ENCODE measurements at places on chromosomes 2 and 18.

DNA sequence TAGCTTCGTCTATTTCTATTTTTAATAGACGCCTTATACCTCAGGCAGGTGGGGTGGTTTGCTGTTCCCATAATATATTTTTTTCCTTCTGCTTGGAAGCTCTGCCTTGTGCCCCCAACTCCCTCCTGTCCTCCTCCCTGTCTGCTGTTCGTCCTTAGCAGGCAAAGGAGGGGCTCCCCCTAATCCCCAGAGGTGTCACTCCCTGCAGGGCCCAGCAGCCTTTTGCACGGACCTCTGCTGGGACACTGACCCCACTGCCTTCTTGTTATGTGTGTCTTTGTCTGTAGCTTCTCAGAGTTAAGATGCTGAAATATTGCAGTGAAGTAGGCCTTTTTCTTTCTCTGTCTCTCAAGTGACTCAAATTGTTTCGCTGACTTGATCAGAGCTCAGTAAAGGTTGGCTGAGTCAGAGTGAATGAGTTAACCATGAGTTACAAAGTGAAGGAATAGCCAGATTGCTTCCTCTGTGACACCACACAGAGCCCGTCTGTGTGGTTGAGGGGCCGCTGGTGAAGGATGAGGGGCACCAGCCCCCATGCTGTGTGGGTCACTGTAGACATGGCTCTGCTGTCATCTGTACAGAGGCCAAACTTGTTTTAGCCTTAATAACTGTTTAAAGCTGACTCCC is 47.7 kb downstream of the PRKCE start:
- no peak for DNase-seq

- no peak for DNase-seq
Measured at GRCh38 chr2:95032868-95033603, 7.5 kb downstream of the MAL start.

DNA sequence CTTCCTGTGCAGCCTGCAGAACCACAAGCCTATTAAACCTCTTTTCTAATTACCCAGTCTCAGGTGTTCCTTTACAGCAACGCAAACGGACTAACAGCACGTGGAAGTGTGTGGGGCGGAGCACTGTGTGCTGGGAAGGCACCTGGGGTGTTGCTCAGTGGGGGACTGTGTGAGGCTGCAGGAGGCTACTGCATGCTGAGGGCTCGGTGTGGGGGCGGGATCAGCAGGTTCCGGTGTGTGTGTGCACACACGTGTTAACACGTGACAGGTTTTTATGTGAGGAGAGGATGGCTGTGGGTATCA is 58.9 kb downstream of the ANKMY1 start:
- DNase-seq: no peak

- no peak for DNase-seq
Measured at GRCh38 chr2:133097666-133098065, 427.7 kb upstream of the LYPD1 start.

GRCh38 chr2:38610851-38611801 is 8.4 kb upstream of the HNRNPLL start:
- DNase-seq: no peak

GRCh38 chr18:48333563-48333962 is 75.6 kb downstream of the ZBTB7C start:
- peak; percentile 25 for DNase-seq

DNA sequence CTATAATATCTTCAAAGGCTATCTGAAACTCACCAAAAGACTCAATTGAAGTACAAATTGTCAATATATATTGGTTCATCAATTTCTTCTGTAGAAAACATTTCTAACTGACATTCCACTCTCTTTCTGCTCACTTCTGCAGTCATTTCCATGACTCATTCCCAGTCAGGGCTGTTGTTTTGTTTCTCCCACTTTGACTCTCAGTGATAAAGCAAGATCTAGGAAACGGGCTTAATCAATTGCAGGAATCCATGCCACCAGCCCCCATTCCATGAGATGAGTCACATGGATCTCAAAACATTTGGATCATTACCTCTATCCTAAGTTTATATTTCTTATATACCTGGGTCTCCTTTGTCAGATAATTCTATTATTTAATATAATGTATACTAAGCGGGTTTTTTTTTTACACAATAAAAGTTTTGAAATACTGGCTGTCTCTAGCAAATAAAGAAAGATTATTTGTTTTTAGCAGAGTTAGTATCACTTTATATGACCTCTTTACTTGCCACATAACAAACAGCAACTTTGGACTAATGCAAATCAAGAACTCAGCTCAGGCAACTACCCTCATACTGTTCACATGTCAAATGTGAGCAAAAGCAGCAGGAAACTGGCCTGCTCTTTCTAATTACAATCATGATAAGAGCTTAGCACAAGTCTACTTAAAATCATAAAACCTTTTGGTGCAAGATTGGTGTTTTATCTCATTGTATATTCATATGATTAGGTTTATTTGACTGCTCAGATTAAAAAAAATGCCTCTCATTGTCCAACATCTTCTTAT is 251.1 kb upstream of the PIK3C3 start:
- no peak for DNase-seq

DNA sequence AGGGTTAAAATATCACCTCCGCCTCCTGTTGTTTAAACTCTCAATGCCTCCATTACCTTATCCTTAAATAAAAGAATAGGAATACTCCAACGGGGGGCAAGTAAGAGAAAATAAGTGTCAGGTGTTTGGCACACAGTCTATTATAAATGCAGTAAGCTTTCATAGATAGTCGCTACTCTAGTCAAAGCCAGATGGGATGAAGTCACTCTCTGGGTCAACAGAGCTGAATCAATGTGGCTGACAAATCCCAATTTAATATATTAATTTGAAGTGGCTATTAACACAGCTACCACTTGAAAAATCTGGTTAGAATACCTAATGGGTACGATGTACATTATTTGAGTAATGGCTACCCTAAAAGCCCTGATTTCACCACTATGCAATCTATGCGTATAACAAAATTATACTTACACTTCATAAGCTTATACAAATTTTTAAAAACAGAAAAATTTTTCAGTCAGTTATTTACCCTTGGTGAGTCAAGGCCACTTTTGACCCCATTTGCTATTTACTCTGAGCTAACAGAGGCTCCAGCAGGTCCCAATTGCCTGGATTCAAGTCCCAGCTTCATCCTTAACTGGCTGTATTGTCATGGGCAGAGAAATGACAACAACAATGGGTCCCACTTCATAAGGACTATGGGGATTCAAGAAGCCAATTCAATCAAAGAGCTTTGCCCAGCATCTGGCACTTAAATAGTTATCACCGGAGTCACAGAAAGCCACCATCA is 167.5 kb upstream of the PID1 start:
- no peak for DNase-seq

- no peak for DNase-seq
Measured at GRCh38 chr18:56919190-56919589, 227.7 kb upstream of the BOD1L2 start.

- DNase-seq: peak; percentile 3
Measured at GRCh38 chr2:79393806-79394484, 118.9 kb upstream of the CTNNA2 start.

GRCh38 chr18:25113566-25113965 is 238.4 kb downstream of the ZNF521 start:
- DNase-seq: no peak

- no peak for DNase-seq
Measured at GRCh38 chr2:207839575-207839974, 69.9 kb upstream of the FZD5 start.

Data from NCI-H1092 (cell line).